ENCODE measurements at places on chromosomes 1 and 21. TPM values are rescaled to one million over a fixed set of nuclear protein-coding genes. Genes with fewer than 3 reads are reported as not detected.

The KRTAP27-1 gene
- not detected for total RNA-seq

The FAM131C gene
- not detected for total RNA-seq

The OPTC gene
- total RNA-seq, result not detected

The TFF2 gene
- not detected for total RNA-seq

The LCA5L gene
- 0.57 TPM for total RNA-seq

The TRAPPC10 gene
- 30.4 TPM for total RNA-seq

The ATP1A4 gene
- total RNA-seq, result not detected

The ELAPOR1 gene
- 0.25 TPM for total RNA-seq

The OLIG2 gene
- not detected for total RNA-seq

The MIXL1 gene
- total RNA-seq, result 0.06 TPM

The GPR37L1 gene
- not detected for total RNA-seq

The KIF17 gene
- 19.1 TPM for total RNA-seq

The DNAI4 gene
- total RNA-seq, result 3.4 TPM

The RHEX gene
- not detected for total RNA-seq

The FASLG gene
- not detected for total RNA-seq

The OR2T2 gene
- not detected for total RNA-seq

The VSIG8 gene
- not detected for total RNA-seq

The PLPPR4 gene
- 0.25 TPM for total RNA-seq

The TMEM39B gene
- total RNA-seq, result 9.2 TPM

The CD2 gene
- total RNA-seq, result not detected

The S1PR1 gene
- 169 TPM for total RNA-seq

The RXFP4 gene
- total RNA-seq, result 0.06 TPM

The S100A7 gene
- not detected for total RNA-seq

The SYT14 gene
- total RNA-seq, result 0.32 TPM

The NMNAT2 gene
- total RNA-seq, result 0.32 TPM

The PROX1 gene
- 0.49 TPM for total RNA-seq

The RPL5 gene
- 959 TPM for total RNA-seq

The TRIM67 gene
- total RNA-seq, result not detected

The EFCAB7 gene
- total RNA-seq, result 2.6 TPM

Measured in bladder microvascular endothelial cell (primary cell).